ENCODE measurements at places on chromosomes 12 and 14.

DNA sequence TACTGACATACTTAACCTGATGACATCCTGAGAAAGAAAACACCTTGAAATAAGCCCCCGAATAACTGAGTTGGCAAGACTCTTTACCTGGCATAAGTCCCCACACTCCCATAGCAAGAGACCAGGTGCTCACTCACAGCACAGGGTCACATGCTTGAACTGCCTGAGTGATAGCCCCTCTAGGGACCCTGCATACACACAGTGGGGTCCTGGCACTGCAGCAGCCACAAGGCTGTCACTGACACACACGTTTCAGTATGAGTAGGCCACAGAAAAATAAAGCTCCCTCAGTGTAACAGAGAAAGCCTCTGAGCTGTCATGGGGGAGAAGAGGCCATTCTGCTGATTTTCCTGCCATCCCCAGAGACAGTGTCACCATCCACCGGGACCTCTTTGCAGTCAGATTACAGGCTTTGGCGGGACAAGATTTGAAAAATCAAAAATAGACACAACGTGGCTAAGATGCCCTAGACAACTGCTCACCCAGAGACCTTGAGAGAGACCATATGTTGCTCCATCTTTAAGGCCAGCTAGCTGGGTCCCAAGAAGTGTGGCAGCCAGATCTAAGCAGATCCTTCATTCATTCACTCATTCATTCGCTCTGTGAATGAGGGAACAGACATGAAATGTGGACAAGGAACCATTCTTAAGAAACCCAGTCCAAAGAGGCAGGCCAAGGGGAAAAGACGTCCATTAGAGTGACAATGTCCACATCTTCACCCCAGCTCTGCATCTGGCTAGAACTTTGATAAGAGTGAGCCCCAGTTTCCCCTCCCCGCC is 1.6 kb downstream of the SCARB1 start:
- DNase-seq = no peak

DNA sequence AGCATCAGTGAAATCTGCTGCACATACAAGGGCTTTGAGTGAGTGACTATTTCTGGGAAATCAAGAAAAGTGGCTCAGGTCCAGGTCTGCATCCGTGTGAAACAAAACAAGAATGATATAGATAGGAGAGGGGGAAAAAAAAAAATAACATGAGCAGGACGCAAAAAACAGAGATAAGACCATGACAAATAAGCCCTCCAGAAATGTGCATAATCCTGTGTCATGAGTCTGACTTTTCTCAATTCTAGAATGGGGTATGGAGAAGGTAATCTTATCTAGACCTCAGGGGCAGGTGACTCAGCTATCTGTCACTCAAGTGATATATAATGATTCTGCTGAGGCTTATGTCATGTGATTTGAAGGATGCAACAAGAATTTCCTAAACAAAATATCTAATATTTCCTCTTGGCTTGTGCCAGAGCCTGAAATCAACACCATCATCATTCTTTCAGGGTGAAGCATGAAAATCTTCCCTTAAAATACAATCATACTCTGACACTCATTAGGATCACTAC is 250.0 kb downstream of the PHLDA1 start:
- DNase-seq = no peak

- no peak for DNase-seq
These were observed 217.6 kb downstream of the MED13L start for GRCh38 chr12:116059904-116060303.

- DNase-seq = no peak
These were observed 26.2 kb downstream of the ANG start for GRCh38 chr14:20714593-20715250.

DNA sequence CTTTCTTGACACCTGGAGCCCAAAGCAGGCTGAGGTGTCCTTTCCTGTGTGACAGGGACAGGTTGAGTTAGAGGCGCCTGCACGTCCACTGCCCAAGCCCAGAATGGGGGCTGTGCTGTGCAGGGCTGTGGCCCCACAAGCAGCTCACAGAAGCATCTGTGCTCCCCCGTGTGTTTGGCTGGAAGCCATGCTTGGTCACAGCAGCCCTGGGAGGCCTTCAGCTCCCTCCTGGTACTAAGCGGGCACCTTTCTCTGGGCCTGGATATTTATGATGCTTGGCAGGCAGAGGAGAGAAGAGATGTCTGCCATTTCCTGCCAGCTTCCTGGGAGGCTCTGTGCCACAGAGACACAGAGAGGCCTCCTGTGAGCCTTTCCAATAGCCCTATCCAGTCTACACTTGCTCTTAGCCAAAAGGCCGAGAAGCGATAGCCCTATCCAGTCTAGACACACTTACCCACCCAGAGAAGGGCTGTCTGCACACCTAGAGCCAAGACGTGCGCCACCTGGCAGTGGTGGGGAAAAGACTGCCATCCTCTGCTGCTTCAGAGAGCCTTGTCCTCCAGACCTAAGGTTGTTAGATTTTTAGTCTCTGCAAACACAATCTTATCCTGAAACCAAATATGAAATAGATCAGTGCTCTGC is 117.4 kb downstream of the GCH1 start:
- DNase-seq = no peak
